ENCODE measurements at places on chromosomes 5 and 9.

GRCh38 chr5:169814522-169814921 lies 165.8 kb downstream of the INSYN2B start:
- no peak for DNase-seq
- H3K4me1 ChIP-seq: no peaks in the 10 kb centered on the region
- H3K27ac ChIP-seq: no peak overlapping the region
- no peaks in the 10 kb centered on the region for H3K27me3 ChIP-seq
- no peaks in the 10 kb centered on the region for H3K36me3 ChIP-seq

- DNase-seq: no peak
- H3K27me3 ChIP-seq: no peaks in the 10 kb centered on the region
- H3K4me3 ChIP-seq: no peak overlapping the region
These were observed 193.0 kb downstream of the PRR16 start for GRCh38 chr5:120657104-120657503.

GRCh38 chr5:134426361-134426760 lies 14.7 kb upstream of the CDKN2AIPNL start:
- H3K27ac ChIP-seq: no peak overlapping the region
- DNase-seq: no peak
- H3K4me1 ChIP-seq: no peaks in the 10 kb centered on the region
- H3K4me3 ChIP-seq: no peak overlapping the region

- no peak overlapping the region for H3K4me3 ChIP-seq
- no peak for DNase-seq
- H3K27me3 ChIP-seq: no peaks in the 10 kb centered on the region
- H3K4me1 ChIP-seq: peaks cover 25% of the 10 kb centered on the region
These were observed 78.5 kb upstream of the TGFBR1 start for GRCh38 chr9:99026271-99026955.

GRCh38 chr5:72555871-72556270 lies 48.7 kb upstream of the ZNF366 start:
- H3K4me3 ChIP-seq: peak overlapping the region; percentile 75
- H3K27ac ChIP-seq: peak overlapping the region; percentile 71
- DNase-seq: no peak
- no peaks in the 10 kb centered on the region for H3K27me3 ChIP-seq
- H3K4me1 ChIP-seq: peaks cover 16% of the 10 kb centered on the region

DNA sequence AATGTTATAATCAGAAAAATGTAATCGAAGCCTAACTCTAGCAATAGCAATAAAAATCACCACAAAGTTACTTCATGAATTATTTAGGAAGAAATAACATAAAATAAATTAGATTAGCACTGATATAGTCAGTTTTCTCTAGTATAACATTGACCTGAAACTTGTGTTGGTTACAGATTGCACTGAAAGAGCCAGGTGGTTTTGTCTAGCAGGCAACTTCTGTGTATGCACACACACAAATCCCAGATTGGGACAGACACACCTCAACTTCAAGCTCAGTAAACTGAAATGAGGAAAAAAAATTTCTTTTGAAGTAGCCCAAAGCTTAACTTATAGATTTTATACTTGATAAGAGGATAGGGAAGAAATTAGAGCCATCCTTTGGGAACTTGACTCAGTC lies 129.3 kb downstream of the EFNA5 start:
- no peaks in the 10 kb centered on the region for H3K36me3 ChIP-seq
- H3K27me3 ChIP-seq: no peaks in the 10 kb centered on the region
- H3K4me1 ChIP-seq: peaks cover 55% of the 10 kb centered on the region
- no peak overlapping the region for H3K27ac ChIP-seq
- no peak overlapping the region for H3K4me3 ChIP-seq

Measured in thoracic aorta (tissue), 2 donors.